ENCODE measurements at places on chromosomes 4 and X.

GRCh38 chrX:130896026-130896425, 7.0 kb downstream of the ENOX2 start:
- DNase-seq = no peak

GRCh38 chr4:116005806-116006088, 892.3 kb upstream of the NDST4 start:
- DNase-seq = no peak

GRCh38 chr4:81919223-81919622, 447.5 kb upstream of the RASGEF1B start:
- no peak for DNase-seq

- DNase-seq = no peak
Observed at GRCh38 chrX:119604766-119605463, 1.3 kb downstream of the NKRF start.

GRCh38 chrX:52277666-52278065, 91.2 kb upstream of the XAGE2 start:
- DNase-seq = no peak

GRCh38 chr4:124090021-124090420, 622.5 kb downstream of the ANKRD50 start:
- no peak for DNase-seq

DNA sequence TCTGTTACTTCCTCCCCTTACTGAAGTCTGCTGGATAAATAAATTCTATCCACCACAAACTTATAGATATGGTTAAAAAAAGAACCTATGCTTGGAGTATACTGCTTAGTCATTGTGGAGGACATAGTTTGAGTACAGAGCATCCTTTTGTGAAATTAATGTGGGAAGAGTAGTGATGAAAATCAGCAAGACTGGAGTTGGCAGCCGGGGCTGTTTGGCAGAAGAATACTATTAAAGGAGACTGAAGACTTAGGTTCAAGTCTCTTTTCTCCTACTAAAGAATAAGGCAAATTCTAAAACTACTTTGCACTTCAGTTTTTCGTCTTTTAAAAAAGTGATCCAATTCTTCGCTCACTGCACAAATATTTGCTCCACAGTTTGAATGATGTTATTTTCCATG, 326.6 kb upstream of the ATOH1 start:
- DNase-seq = no peak

DNA sequence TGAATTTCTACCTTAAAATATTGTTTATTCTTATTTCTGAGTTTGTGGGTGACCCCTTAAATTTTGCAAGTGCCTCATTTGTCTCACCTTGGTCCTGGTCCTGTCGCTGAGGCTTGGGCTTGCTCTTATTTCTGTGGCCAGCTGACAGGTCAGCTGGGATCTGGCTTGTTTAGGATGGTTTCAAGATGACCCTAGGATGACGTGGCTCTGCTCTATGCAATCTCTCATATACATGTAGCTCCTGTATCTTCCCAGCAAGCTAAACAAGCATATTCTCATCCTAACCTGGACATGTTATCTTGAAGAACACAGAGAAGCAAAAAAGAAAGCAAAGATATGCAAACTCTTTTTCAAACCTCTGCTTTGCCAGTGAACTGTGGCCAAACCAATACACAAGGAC, 158.4 kb downstream of the BANK1 start:
- DNase-seq = no peak

DNA sequence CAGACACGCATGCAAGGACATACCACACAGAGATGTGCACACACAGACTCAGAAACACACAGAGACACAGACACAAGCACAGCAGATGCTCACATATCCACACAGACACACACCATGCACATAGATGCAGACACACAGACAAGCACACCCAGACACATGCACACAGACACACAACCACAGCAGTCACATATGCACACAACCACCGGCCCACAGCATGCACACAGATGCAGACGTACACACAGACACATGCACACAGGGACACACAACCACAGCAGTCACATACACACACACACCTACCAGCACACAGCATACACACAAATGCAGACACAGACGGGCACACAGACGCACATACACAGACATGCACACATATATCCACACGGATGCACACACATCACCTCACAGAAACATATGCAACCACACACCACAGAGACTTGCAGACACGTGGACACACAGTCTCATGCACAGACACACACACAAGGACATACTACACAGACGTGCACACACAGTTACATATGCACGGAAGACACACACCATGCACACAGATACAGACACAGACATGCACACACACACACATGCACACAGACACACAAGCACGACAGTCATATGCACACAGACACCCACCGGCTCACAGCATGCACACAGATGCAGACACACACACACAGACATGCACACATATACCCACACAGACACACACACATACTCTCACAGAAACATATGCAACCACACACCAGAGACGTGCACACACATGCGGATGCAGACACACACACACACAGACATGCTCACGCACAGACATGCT, 25.2 kb upstream of the SLC25A6 start:
- no peak for DNase-seq

DNA sequence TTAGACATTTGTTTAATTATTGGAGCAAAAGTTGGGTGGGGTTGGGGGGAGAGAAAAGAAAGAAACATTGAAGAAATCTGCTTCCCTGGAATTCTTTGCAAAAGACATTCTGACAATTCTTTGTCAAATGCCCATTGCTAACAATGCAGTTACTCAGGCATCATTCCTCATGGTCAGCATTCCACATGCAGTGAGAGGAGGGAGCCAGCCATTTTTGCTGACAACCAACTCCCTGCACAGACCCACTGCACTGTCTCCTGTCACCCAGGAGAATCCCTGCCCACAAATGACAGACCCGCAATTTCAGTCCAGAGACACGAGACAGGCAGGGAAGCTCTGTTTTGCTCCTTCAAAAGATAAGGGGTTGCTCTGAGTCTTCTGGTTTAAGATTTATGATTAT, 985.1 kb upstream of the SLIT2 start:
- DNase-seq = no peak

DNA sequence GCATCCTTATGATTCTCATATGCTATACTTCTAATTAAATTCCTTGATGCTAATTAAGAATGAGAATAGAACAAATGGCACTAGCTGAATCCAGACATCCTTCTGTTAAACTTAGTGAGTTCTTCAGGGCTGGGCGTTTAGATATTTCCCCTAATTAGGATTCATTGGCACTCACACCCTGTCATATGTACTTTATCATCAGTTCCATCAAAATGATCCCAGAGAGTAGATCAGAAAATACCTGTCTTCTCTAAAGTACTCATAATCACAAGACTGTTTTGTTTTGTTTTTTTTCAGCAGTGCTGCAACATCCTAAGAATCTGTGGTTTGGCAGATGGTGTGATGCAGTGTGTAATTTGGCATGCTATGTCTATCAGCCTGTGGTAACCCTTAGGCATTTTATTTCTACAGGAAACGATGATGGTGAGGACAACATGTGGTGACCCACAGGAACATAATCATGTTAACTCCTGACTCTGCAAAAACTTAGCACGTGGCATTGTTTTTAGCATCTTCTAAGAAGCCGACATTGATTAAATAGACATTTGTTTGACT, 2528.4 kb downstream of the ARAP2 start:
- DNase-seq = peak; percentile 74

DNA sequence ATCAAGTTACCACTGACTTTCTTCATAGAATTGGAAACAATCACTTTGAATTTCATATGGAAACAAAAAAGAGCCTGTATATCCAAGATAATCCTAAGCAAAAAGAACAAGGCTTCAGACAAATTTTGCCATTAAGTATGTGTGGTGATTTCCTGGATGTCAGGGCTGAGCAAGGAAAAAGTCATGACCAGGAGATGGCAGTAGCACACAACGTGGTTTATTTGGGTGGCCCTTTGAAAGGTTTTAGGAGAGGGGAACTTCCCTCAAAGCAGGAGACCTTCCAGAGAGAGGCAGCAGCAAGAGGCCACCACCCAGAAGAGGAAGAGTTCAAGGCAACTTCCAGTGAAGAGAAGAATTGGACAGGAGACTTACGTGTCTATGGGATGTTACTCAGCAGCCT, 18.1 kb upstream of the ZXDB start:
- no peak for DNase-seq

- DNase-seq = peak; percentile 31
Observed at GRCh38 chr4:138953961-138954371, 61.6 kb upstream of the NOCT start.

DNA sequence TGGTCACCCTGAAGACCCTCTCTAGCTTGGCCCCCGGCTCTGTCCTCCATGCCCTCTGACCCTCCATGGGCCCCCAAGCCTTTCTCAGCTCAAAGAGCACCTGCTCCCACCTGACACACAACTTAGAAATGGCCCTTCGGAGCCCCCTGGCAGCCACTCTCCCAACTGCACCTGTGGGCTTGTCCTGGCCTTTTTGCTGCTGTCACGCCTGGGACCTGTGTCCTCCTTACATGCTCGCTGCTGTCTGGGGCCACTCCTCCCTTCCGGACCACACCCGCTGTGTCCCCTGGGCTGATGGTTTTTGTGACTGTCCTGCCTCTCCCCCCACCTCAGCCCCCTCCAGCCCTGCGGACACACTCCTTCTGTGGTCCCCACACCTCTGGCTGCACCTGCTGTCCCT, 106.2 kb upstream of the AFAP1 start:
- no peak for DNase-seq

DNA sequence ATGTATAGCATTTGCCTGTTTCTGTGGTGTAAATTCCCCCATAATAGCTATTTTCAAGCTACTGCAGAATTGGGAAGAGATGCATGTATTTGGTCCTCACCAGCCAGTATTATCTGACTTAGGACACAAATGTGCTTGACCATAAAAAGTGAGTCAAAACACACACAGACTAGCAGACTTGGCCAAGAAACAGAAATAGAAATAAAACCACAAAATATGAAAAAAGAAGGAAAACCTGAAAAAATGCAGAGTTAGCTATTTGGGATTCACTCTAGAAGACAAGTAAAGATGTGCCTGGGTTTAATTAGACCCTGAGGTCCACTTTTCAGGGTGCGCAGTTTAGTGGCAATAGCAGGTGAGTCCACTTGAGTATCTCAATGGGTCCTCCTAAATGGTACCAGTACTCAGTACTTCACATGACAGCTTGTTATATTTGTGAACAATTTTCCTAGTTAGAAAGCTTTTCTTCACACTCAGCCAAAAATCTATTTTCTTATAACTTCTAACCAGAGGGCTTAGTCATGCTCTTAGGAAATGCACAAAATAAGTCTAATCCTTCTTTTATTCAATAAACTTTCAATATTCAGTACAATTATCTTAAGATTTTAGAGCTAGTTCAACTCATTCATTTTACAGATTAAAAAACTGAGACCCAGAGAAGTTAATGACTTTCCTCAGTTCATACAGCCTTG, 108.7 kb upstream of the JADE1 start:
- DNase-seq = no peak
